ENCODE measurements at places on chromosomes 12 and 14.

DNA sequence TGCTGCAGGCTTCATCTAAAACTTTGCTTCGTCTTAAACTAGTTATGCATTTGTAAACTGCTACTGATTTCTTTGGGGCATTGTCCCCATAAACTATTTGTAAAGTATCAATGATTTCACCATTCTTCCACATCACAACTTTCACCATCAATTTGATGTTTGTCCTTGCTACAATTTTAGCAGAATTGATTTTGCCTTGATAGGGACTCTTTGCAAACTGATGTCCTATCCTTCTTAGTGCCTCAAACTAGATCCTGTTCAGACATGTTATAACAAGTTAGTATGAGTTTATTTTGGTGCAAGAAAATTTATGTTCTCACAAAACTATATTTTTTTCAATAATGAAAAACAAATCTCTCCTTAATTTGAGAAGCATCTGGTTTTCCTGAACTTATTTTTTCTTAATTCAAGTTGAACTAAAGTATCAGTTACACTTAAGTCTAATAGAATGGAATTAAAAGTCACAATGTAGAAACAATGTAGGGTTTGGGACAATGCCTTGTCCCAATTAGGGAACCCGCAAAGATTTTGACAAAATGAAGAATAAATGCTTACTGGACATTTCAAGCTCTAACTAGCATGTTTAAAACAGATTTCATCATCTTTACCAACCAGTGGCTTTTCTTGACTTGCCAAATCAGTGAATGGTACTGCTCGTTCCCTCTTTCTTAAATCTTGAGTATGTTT, 10.1 kb upstream of the ARID4A start:
- DNase-seq = no peak

- DNase-seq = no peak
Observed at GRCh38 chr12:78209846-78210505, 379.3 kb downstream of the NAV3 start.

- no peak for DNase-seq
Observed at GRCh38 chr14:35374263-35374712, 30.3 kb downstream of the NFKBIA start.

- DNase-seq = no peak
Observed at GRCh38 chr12:49909356-49909755, 5.7 kb upstream of the FAIM2 start.

- peak; percentile 80 for DNase-seq
Observed at GRCh38 chr12:57744194-57744776, 554 bp upstream of the TSPAN31 start.

GRCh38 chr12:94140556-94140955, 7.8 kb upstream of the PLXNC1 start:
- peak; percentile 17 for DNase-seq
